ENCODE measurements at places on chromosomes 4 and X.

DNA sequence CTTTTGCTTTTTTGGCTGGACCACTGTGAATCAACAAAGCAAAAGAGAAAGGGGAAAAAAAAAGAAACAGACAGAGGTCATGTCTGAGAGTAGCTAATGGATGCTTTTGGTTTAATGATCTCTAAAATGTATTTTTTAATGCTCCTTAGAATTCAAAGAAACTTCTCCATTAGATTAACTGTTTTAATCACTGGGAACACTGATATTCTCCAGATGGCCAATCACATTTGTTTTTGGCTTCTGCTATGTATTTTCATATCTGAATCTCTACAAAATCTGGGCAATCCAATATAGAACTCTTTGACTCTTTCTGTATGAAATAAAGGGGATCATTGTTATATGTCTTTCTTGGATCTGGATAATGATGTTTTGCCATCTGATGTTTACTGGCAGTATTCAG, 278.2 kb downstream of the ADGRL3 start:
- no peak for DNase-seq

- DNase-seq: no peak
Measured at GRCh38 chr4:43853565-43854264, 594.9 kb downstream of the KCTD8 start.

GRCh38 chrX:2325076-2325784, 175.5 kb downstream of the DHRSX start:
- DNase-seq: peak; percentile 73

GRCh38 chr4:138452826-138453225, 210.7 kb upstream of the SLC7A11 start:
- DNase-seq: no peak

- peak; percentile 28 for DNase-seq
Measured at GRCh38 chrX:150546711-150547153, 21.7 kb upstream of the MTM1 start.

DNA sequence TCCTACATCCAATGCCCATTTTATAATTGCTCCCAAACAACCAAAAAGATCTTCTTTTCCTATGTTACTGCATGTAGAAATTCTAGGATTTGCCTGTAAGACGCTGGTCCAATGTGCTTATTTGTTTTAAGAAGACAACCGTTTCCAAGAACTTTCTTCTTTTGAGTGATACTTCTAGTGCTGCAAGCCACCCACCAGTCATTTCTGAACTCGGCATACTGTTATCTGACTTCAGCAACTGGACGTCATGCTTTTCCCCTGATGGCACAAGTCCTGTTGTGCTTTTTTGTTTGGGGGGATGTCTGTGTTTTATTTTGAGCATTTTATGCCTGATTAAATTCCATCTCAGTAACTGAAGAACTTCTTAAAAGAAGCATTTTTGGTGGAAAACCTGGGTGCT, 16.0 kb upstream of the RAP1GDS1 start:
- DNase-seq: no peak

GRCh38 chr4:145154573-145154972, 25.8 kb downstream of the OTUD4 start:
- DNase-seq: no peak

DNA sequence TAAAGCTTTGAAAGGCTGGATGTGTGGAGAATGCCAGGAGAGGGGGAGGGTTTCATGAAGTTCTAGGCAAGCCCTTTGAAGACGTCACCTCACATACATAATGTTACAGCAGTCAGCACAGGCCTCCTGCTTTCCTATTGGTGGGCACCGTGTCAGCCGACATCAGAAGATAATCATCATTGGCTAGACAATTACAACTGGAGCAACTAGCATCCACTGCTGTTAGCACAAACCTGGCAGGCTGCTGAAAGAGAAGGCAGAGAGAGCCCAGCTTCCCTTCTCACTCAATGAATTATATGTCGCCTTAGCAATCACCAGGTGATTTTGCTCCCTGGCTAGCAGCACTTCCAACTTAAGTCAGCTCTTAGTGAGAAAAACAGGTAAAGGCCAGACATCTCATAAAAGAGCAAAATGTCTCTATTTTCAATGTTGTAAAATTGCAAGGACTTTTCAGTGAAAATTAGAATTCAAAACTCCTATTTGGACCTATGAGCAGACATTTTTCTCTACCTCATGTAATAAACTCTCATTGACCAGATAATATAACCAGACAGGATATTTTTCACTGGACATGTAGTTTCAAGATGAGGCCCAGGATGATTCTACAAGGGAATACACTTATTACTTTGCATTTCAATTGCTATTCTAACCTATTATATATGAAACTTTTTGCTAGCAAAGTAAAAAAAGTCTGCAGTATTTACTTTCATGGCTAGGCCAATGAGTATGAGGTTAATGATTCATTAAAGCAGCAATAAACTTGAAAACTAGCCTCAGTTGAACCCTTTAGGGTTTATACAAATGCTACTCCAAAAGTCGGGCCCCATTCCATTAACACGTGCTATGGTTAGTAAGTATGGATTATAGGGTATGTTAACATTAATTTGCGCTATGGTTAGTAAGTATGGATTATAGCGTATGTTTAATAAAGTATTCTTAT, 4.3 kb downstream of the ELOVL6 start:
- peak; percentile 97 for DNase-seq

- DNase-seq: no peak
Measured at GRCh38 chr4:142121448-142122350, 485.3 kb downstream of the IL15 start.

GRCh38 chr4:79585330-79585729, 177.3 kb upstream of the GK2 start:
- DNase-seq: no peak

DNA sequence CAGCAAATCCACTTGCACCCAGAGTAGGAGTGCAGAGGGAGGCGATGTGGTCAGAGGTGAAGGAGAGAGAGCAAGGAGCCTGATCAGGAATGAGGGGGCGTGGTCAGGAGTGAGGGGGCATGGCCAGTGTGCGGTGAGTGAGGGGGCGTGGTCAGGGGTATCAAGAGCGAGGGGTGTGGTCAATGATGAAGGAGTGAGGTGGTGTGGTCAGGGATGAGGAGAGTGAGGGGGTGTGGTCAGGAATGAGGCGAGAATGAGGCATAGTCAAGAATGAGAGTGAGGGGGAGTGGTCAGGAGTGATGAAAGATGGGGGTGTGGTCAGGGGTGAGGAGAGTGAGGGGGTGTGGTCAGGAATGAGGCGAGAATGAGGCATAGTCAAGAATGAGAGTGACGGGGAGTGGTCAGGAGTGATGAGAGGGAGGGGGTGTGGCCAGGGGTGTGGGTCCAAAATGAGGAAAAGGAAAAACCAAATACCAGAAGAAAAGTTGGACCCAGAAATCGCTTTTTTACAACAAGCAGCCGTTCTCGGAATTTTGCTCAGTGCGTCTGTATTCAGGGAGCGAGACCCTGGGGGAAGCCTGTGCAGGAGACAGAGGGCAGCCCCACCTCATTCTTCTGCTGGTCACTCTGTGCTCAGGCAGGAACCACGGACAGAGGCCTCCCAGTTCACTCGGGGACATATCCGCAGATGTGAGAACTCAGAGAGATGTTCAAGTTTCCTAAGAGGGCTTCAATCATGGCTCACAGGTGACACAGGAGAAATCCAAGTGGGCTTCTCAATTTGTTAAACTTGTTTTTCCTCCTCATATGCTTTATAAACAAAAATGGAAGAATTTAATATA, 47.5 kb downstream of the MAGEA1 start:
- DNase-seq: peak; percentile 72

DNA sequence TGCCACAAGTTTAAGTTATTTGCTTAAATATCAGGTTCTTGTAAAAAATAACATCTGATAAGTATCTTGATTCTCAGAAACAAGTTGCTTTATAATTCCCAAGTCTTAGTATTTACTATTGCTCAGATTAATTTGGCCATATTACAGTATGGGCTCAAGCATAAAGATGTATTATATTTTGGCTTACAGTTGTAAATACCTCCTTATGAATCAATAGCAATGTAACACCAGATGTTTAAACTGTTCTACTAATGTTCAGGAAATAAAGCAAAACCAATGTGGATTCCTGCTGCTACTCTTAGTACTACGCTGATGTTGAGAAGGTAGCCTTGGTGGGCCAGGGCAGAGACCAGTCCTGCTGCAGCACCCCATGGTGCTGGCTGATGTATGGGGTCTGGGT, 102.7 kb downstream of the MGST2 start:
- no peak for DNase-seq

DNA sequence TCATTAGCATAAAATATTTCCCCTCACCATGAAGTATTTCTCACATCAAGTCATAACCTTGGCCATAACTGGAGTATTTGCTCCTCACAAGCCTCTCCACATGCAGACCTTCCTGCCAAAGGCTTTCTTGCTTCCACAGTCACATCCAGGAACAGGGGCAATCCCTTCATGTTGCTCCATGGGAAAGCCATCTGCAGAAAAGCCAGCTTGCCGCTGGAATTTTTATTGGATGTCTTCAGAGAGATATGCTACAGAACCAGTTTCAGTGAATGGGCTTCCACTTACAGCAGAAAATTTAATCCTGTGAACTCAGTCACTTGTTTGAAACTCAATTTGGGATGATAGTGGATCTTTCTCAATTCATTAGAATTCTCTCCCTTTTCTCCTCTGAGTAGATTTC, 3.2 kb upstream of the CDKN2AIP start:
- no peak for DNase-seq

DNA sequence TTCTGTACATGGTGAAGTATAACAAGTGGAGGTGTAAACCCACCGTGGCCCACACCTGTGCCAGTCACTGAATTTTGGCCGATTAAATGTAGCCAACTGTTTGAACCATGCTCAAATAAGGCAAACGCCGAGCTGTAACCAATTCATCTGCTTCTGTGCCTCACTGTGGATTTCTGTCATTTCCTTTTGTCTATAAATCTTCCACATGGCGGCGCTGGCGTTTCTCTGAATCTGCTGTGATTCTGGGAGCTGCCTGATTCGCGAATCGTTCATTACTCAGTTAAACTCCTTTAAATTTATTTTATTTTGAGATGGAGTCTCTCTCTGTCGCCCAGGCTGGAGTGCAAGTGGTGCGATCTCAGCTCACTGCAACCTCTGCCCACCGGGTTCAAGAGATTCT, 19.2 kb downstream of the SUPT20HL2 start:
- DNase-seq: no peak

DNA sequence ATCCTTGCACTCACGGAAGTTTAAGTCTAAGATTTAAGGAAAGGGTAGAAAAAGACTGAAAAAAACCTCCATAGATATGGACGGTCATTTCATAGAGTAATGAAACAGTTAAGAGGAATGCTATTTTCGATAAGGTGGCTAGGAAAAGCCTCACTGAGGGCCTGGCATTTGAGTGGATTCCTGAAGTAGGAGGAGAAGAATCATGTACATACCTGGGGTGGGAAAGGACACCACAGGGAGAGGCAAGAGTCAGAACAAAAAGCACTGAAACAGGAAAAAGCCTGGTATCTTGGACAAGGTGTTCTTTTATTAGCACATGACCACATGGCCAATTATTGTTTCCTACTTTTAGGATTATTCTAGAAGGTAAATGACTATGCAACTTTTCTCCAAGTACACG, 547.2 kb upstream of the DIPK2B start:
- peak; percentile 50 for DNase-seq

DNA sequence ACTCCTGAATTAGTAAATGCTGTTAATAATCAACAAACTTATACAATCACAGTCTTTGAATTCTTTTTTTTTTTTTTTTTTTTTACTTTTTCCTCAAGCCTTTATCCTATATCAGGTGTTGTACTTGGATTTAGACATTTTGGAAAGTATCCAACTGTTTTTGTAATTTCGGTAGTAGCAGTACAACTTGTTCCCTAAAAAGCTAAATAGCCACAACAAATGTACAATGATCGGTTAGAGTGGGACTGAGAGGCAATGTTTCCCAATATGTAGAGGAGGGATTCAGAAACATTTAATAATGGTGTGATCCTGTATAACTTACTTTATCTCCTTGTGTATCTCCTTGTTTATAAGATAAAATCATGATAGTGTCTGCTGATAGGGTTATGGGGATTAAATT, 343.1 kb downstream of the GRID2 start:
- DNase-seq: peak; percentile 1

DNA sequence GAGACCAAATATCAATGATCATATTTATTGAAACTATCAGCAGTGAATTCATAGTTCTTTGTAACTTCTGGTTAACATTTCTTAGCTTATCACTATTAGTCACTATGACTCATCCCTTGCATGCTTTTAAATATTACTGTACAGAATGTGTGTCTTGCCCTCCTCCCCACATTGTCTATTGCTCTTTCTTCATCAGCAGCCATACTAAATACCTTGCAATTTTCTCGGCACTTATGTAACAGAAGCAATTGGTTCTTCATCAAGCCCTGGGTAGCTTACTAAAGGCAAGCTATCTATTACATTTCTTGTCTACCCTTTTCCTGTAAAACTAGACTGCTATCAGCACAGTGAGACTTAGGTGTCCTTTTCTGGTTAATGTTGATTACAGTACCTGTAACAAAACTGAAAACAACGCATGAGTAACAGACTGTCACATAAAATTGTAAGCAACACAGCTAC, 8.2 kb downstream of the KLHL4 start:
- DNase-seq: peak; percentile 33

GRCh38 chr4:189530848-189531247, 409.8 kb upstream of the FRG1 start:
- no peak for DNase-seq

- peak; percentile 84 for DNase-seq
Measured at GRCh38 chr4:55358668-55359067, 12.6 kb downstream of the SRD5A3 start.

DNA sequence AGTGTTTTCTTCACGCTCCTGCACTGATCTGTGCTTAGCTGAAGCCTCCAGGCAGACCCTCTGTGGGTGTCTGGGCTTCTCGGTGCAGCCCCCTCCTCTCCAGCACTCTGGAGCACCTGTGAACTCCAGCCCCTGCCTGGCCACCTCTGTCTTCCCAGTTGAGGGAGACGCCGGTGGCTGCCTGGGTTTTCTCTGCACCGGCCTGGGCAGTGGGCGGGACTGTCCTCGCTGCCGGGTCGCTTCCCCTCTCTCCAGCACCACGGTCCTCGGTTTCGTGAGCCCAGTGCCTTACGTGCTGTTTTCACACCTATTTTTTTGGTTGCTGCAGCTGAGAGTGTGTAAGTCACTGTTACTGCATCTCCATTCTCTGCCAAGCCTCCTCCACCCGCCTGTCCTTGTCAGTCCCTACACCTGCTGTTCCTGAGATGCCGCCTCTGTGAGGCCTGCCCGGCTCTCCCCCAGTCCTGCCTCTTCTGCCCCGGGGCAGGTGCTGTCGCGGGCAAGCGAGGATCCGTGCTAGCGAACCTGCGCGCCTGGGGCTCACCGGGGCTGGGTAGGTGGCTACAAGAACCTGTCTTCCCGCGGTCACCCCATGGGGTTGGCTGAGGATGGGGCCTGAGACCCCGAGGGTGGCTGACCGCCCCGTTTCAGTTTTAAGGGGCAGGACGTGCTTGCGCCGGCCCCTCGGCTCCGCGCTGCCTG, 2.4 kb upstream of the FGFRL1 start:
- DNase-seq: no peak

DNA sequence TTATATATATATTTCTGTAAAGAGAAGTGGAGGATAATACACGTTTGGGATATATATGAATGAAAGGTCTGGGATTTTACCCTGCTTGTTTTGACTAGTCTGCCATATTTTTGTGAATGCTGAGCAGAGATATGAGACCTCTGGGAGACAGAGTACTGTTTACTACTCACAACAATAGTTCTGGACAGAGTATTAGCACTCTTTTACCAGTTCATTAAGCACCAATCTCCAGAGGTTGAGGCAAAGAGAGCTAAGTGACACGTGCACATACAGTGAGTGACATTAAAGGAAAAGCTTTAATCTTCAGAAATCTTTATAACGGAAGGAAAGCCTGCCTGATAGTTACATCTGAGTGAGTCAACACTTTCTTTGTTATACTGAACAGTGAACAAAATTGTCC, 1452.7 kb upstream of the TENM3 start:
- no peak for DNase-seq

- DNase-seq: peak; percentile 22
Measured at GRCh38 chrX:2540426-2540947, 39.7 kb upstream of the DHRSX start.

Measured in renal cortical epithelial cell (primary cell).